ENCODE measurements at places on chromosomes 3 and 15.

DNA sequence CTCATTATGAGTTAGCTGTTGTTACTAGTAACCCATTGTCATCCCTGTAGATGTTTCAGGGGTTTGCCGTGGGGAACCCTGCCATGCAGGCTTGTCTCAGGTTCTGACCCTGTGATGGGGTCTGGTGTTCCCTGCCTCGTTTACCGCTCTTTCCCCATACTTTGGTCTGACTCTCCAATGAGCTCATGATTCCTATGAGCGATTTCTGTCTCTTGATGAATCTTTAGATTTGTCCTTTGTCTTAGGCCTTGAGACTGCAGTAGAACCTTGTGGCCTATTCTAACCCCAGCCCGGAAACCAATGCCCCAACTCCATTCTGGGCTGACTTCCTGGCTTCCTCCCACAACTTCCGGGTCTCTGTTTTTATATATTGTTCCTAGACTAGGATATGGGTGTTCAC is 11.3 kb upstream of the IQGAP1 start:
- peak; percentile 51 for DNase-seq

GRCh38 chr15:27268923-27269322 is 297.9 kb downstream of the GABRG3 start:
- no peak for DNase-seq

GRCh38 chr3:156293566-156293965 is 173.2 kb downstream of the KCNAB1 start:
- DNase-seq, result no peak

- no peak for DNase-seq
Measured at GRCh38 chr3:55687526-55687925, 200.4 kb upstream of the WNT5A start.

- no peak for DNase-seq
Measured at GRCh38 chr3:38601956-38602550, 47.4 kb downstream of the SCN5A start.

DNA sequence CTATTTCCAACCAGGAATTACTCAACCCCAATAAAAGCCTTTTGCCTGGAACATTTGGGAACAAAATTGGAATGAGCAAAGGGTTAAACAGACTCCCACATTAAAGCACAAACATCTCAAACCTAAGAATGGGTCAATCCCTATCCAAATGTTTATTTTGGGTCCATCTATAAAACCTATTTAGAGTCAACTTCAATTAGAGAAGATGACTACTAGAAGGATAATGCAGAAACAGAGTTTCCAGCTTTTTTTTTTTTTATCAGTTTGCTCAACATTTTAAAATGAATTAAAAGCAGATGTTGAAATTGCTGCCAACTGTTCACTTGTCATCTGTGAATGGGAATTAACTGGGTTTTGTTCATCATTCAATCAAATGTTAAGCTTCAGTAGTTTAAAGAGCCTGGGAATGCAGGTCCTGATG is 4.1 kb upstream of the TBC1D23 start:
- no peak for DNase-seq

DNA sequence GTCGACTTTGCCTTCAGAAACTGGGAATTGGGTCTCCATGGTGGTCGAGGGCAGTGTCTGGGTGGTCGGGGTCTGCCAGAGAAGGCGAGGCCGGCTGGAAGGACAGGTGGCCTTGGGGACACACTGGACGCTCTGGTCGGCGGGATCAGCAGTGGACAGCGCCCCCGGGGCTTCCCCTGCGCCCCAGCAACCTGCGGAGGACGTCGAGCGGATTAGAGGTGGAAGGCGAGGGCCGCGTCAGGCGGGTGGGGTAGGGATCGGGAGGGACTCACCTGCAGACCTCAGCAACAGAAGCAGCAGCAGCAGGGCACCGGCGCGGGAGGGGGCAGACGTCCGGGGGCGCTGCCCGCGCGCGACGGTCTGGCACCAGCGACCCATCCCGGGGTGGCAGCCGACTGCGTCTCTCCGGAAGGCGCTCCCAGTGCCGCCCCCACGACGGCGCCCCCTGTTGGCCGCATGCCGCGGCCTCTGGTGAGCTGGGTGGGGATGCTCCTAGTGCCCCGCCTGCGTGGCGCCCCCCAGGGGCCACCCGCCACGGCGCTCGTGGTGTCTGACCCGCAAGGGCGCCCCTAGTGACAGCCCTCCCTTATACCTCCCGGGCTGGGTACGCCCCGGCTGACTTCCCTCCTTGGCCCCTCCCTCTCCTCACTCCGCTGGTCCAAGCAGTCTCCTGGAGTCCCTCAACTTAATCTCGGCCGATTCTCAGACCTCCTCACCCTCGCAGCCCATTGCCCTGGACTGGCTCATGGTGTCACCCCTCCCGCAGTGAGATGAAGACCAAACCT is at the start of gene PRSS50:
TSS of gene PRSS50 (minus strand) at position 423 of the 785 bp plus-strand sequence. CDS start at position 378, 45 bp downstream.
- no peak for DNase-seq

GRCh38 chr3:47578119-47578632 is 489 bp downstream of the CSPG5 start:
- peak; percentile 30 for DNase-seq

Measured in activated CD4-positive, alpha-beta T cell treated with anti-CD3 and anti-CD28 coated beads, Interleukin-2, amount 50 U/mL, for 1 hour (primary cell).